ENCODE measurements at places on chromosomes 12 and 14.

GRCh38 chr12:6945613-6946012 is 1.8 kb downstream of the C12orf57 start:
- no peak for DNase-seq

DNA sequence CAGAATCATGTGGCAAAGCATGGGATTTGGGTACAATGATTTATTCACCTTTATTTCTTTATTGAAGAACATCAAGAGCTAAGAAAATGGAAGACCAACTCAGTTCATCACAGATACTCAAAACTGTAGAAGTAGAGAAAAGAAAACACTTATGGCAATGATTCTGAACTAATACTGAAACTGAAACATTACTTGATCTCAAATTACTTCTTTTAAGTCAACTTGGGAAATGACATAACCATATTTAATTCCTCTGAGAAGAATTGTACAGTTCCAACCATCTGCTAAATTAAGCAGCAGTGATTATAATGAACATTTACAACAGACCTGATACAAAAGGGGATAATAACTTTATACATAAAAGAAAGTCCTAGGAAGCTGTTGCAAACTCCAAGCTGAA is 466.5 kb downstream of the TMTC2 start:
- DNase-seq = no peak

GRCh38 chr12:58703866-58704265 is 216.4 kb downstream of the LRIG3 start:
- no peak for DNase-seq

GRCh38 chr14:95044463-95045105 is 112.7 kb downstream of the DICER1 start:
- DNase-seq = no peak

DNA sequence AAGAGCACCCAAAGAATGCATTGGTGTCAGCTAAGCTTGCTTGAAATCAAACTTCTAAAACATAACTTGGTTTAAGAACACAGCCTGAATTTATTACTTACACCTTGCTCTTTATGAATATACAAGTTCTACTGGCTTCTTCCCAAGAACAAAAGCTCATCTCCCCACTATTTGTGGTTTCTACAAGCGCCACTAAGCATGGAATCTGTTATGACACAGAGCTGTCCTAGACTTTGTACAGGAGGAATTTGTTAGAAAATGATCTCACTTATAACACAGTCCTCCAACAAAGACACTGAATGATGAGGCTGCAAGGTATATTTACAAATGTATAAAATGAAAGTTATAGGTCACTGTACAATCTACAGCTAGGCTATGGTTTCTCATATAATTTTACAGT is 452.1 kb downstream of the BCAT1 start:
- DNase-seq = no peak

DNA sequence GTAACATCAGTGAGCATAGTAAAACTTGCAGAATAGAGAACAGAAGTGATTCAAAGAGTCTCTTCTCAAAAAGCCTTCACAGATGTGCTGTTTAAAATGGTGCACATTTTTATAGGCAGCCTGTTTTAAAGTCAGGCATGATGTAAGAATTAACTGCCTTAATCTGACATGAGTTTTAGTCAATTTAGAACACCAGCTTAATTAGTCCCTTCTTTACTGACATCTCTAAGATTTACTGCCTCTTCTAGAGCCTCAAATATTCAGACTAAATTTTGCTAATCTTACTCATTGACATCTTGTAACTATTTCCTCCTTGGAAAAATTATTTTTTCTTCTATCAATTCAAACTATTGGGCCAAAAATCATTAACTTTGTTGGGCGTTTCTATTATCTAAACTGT is 782.5 kb downstream of the C12orf50 start:
- no peak for DNase-seq

DNA sequence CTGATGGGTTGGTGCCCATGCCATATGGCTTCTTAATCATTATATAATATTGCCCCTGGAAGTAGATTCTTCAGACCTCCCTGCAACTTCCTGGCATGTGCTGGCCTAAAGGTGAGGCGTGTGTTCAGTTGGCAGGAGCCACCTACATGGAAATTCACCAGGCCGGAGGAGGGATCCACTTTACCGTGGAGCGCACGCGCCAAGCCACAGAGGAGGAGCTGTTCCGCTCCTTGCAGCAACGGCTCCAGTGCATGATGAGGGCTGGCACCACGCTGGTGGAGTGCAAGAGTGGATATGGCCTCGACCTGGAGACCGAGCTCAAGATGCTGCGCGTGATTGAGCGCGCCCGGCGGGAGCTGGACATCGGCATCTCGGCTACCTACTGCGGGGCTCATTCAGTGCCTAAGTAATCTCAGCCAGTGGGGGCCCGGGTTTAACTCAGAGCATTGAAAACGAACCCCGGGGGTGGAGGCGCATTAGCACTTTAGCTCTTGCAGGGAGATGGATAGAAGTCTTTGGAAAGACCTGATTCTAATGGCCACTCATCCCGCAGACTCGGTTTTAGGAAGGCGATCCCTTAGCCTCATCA is 13.5 kb downstream of the AMDHD1 start:
- DNase-seq = no peak

DNA sequence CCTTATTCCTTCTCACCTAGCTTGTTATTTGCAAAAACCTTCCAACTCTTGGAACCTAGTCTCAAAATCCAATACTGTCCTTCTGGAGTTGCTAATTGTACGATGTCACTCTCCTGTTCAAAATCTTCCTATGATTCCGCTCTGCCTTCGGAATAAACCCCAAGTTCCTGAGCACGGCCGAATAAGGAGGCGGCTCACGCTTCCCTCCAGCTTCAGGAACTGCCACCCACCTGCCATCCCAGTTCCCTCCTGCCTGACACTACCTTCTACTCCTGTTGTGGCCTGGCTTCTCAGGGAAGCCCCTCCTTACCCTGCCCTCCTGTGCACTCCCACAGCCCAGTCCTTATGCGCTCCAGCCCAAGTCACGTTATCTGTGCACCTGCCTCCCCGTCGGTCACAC is 73.2 kb downstream of the SETD3 start:
- no peak for DNase-seq

- DNase-seq = peak; percentile 7
Measured at GRCh38 chr12:70317781-70318180, 48.3 kb upstream of the KCNMB4 start.

GRCh38 chr14:92880851-92881250 is 42.1 kb upstream of the CHGA start:
- no peak for DNase-seq

- peak; percentile 65 for DNase-seq
Measured at GRCh38 chr14:21846227-21846885, 172.7 kb upstream of the OR4E1 start.

GRCh38 chr12:75483431-75483830 is 2.9 kb downstream of the GLIPR1 start:
- no peak for DNase-seq

GRCh38 chr12:86647800-86648199 is 391.6 kb upstream of the MGAT4C start:
- DNase-seq = no peak

DNA sequence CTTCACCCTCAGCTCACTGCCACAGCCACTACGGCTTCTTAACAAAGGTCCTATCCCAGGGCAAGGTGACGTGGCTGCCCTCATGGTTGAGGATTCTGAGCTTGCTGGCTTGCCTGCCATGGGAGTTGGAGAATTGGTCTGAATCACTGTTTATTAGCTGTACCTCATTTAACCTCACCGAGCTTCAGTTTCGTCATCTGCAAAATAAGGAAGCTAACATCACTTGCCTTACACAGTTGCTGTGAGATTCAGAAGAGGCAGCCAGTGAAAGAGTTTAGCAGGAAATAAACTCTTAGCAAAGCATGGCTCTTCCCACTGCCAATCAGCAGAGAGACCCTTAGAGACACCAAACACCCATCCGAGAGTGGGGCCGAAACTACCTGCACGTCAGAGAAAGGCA is 90.1 kb upstream of the KCNA1 start:
- DNase-seq = no peak

DNA sequence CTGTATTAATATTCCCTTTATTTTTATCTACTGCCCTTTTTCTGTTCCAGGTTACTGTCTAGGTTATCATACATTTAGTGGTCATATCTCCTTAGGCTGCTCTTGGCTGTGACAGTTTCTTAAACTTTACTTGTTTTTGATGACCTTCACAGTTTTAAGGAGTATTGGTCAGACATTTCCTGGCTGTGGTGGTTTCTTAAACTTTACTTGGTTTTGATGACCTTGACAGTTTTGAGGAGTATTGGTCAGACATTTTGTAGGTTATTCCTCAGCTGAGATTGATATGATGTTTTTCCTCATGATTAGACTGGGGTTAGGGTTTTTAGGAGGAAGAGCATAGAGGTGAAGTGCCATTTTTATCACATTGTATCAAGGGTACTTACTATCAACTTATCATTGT is 36.4 kb downstream of the CCDC91 start:
- no peak for DNase-seq

DNA sequence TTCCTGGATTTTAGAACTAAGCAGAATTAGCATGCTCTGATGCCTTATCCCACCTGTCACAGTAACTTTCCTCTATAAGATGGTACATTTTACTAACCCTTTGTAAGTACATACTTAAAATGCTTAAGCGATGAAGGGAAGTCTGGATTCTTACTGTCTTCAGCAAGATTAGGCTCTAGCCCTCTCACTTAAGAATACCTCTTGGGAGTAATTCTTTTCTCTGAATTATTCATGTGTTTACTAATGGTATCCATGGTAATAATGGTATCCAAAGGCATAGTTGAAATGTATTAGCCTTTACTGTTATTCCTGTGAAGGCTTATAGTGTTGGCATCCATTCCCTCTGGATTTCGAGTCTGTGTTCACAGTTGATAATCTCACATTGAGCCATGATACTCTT is 176.9 kb downstream of the MON2 start:
- DNase-seq = no peak

- DNase-seq = no peak
Measured at GRCh38 chr12:19462406-19462805, 23.1 kb downstream of the AEBP2 start.

DNA sequence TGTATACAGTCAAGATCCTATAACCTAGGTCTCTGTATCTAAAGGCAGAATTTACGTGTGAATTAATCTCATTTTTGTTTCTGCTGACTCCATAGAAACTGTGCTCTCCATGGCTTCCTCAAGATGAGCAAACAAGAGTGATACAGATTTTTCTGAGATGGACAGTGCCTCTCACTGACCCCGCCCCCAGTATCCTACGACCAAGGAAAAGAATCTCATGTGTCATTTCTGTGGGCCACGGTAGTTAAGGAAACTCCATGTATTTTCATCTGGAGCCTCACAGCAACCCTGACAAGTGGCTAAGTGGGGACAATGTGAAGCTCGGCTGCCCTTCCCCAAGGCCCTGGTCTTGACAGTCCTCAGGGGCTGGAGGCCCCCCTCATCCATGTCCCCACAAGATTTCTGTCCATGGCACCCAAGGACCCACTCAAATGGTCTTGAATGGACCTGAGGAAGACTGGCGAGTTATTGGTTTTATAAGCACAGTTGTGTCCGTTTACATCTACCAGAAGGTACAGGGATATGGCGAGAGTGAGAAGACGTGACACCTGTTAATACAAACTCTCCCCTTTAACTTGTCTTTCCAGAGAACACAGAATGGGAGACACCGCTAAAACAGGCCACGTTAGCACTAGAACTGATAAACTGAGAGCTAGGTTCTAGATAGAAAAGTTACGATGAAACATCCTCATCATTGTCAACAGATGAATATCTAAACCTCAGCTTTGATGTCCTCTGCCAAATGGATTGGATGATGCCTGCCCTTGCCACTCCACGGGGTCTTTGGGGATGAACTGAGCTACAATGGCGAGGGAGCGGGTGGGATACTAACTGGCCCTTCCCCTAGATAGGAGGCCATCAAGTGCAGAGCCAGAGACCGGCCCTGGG is 108.4 kb upstream of the EGLN3 start:
- DNase-seq = no peak

DNA sequence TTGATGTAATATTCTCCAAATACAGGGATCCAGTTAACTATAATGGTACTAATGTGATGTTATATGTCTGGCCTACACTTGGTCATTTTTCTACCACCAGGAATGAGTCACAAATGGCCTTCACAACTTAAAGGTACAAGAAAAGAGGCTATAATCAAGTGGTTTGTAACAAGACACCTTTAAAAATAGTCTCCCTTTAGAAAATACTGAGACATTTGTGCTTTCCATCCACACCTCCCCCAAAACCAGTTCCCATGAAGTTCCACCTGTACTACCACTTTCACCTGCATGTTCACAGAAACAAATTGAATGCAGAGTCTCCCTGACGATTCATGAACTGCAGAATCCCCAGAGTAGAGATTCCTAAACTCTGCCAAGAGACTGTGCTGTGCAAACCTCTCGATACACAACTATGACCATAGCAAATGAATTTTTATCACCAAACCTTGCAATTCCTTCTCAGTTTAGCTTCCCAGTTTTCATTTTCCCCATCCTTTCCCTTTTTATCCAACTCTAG is 6.0 kb downstream of the BTG1 start:
- DNase-seq = no peak

GRCh38 chr12:60842181-60842580 is 1246.4 kb downstream of the SLC16A7 start:
- no peak for DNase-seq

GRCh38 chr14:90603841-90604240 is 207.0 kb downstream of the CALM1 start:
- DNase-seq = no peak

DNA sequence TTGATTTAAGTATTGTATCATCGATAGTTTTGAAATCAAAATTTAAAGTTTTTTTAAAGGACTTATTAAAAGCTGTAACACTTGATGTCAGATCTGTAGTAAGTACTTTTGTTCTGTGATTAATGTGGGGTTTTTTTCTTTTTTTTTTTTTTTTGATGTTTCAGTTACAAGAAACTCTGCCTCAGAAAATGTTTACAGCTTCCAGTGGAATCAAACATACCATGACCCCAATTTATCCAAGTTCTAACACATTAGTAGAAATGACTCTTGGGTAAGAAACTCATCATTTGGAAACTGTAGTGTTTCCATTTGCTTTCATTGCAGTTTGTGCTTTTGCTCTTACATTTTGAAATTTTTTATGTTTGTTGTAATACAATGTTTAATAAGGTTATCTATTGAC is 45.6 kb downstream of the TBK1 start:
- DNase-seq = no peak

DNA sequence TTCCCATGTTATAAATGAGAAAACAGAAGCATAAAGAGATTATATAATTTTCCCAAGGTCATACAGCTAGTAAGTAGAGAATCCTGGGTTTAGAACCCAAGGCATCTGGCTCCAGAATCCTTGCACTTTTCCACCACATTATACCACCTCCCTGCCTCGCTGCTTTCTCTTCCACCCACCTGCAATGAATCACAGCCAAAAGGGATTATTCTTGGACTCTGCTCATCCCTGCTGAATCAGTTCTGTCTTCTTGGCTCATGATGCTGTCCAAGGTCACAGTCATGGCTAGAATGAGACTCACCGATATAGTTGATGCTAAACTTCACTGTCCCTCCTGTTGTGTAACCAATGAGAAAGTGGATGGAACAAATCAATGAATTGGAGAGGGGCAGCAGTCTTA is 356.6 kb downstream of the FUT8 start:
- no peak for DNase-seq

- DNase-seq = no peak
Measured at GRCh38 chr14:104507443-104507842, 72.1 kb upstream of the C14orf180 start.

- no peak for DNase-seq
Measured at GRCh38 chr14:65650826-65651225, 238.3 kb downstream of the FUT8 start.

GRCh38 chr14:33402604-33403003 is 463.9 kb downstream of the NPAS3 start:
- DNase-seq = no peak

GRCh38 chr12:117590999-117591398 is 229.6 kb upstream of the NOS1 start:
- DNase-seq = no peak
